ENCODE measurements at places on chromosomes 7 and 10.

DNA sequence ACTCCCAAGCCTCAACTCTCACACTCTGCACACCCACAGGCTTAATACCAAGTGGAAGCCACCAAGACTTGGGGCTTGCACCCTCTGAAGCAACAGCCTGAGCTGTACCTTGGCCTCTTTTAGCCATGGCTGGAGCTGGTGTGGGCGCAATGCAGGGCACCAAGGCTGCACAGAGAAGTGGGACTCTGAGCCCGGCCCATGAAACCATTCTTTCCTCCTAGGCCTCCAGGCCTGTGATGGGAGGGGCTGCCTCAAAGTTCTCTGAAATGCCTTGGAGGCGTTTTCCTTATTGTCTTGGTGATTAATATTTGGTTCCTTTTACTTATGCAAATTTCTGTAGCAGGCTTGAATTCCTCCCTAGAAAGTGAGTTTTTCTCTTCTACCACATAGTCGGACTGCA lies 276.6 kb downstream of the PAXIP1 start:
- no peak for DNase-seq

DNA sequence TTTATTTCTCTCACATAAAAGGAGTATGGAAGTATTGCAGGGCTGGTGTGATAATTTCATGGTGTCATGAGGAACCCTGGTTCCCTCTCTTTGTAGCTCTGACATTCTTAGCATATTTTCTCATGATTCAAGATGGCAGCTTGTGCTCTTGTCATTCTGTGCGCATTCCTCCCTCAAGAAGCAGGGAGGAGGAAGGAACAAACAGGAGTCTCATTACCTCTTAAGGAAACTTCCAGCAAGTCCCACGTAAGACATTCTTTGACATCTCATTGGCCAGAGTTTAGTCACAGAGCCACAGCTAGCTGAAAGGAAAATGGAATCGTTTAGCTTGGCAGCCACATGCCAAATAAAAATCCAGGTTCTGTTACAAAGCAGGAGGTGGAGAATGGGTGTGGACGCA lies 546.8 kb downstream of the LRMDA start:
- DNase-seq = no peak

DNA sequence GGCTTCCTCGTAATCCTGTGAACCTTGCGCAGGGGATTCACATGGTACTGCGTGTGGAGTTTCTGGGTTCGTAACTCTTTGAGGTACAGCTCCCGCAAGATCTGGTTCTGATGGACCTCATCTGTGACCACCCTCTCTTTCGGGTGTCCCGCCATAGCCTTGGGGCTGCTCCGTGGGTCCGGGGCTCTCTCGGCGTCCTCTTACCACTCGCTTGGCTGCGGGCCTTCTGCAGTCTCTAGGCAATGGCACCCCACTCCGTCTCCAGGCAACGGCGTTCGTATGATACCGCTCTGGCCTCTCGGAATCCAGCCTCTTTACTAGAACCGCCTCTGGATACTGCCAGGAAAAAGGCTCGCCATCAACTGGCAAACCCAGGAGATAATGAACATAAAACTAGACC lies 54.7 kb upstream of the AMPH start:
- DNase-seq = no peak

DNA sequence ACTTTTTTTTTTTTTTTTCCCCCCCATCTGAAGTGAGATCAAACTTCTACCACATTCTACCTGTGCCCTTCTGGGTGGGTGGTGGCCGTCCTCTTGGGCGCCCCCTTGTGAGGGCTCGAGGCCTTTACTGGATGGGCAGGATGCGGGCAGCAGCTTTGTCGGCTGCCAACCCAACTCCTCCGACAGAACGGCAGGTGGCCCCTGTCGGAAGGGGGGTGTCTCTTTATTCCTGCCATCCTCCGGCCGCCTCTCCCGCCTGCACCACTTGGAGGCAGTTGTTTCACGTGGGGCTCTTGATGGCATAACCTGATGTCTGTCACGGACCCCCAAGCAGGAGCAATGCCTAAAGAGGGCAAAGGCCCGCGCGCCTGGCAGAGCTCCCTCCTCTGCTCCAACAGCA lies 31.0 kb downstream of the AMZ1 start:
- DNase-seq = peak; percentile 31

- DNase-seq = no peak
Measured at GRCh38 chr10:33155720-33156638, 178.5 kb downstream of the NRP1 start.

GRCh38 chr7:111595780-111596179 lies 33.5 kb upstream of the IMMP2L start:
- DNase-seq = no peak

Data from stimulated activated CD4-positive, alpha-beta T cell treated with anti-CD3 and anti-CD28 coated beads, Interleukin-15, amount 100 ng/mL, for 1 hour (primary cell).